ELR (cell line): ENCODE measurements at places on chromosomes 7 and 10.

DNA sequence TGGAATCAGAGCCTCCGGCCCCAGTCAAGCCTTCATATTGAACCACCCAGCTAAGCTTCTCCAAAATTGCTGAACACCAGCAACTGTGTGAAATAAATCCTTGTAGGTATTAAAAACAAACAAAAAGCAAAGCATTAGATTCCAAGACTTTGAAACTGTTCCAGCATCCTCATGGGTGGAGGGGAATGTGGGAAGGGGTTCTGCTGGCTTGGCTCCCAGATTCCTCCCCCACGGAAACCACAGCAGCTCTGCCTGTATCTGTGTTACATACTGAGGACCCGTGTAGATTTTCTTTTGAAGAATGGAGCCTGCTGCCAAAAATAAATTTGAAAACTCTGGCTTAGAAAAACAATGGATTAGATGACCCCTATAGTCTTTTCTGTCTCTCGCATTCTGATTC lies 20.0 kb downstream of the AKR1B1 start:
- DNase-seq = no peak

DNA sequence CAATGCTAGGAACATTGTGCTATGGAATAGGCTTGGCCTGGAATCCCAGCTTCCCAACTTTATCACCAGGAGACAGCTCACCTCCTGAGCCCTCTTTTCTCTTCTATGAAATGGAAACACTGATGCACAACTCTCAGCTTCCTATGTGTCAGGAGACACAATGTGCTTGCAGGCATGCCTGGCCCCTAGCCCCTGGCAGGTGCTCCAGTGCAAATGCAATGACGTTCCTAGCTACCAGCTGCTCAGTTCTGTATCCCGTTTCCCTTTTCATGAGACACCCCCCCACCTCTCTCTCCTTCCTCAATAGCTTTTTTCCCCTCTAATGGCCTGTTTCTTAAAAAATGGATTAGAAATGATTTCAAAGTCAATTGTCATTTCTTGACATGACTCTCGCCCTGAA lies 30.7 kb downstream of the HABP2 start:
- no peak for DNase-seq

GRCh38 chr10:61586829-61587228 lies 75.9 kb upstream of the CABCOCO1 start:
- no peak for DNase-seq

- DNase-seq = no peak
Observed at GRCh38 chr7:115013886-115014285, 92.0 kb downstream of the MDFIC start.

GRCh38 chr7:45071528-45071927 lies 17.2 kb downstream of the NACAD start:
- no peak for DNase-seq

GRCh38 chr10:122530177-122530576 lies 30.4 kb upstream of the DMBT1 start:
- DNase-seq = no peak
